Cardiac fibroblast (primary cell): ENCODE measurements at places on chromosomes 7 and 10.

DNA sequence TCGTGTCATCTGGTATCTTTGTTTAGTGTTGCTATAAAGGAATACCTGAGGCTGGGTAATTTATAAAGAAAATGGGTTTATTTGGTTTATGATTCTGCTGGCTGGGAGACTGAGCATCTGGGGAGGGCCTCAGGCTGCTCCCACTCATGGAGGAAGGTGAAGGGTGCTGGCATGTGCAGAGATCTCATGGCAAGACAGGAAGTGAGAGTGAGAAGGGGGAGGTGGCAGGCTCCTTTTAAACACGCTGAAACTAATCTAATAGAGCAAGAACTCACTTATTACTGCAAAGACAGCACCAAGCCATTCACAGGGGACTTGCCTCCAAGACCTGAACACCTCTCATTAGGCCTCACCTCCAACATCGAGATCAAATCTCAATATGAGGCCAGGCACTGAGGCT is 11.3 kb downstream of the OIT3 start:
- DNase-seq: no peak

GRCh38 chr10:21280971-21281572 is 244.4 kb downstream of the SKIDA1 start:
- no peak for DNase-seq

DNA sequence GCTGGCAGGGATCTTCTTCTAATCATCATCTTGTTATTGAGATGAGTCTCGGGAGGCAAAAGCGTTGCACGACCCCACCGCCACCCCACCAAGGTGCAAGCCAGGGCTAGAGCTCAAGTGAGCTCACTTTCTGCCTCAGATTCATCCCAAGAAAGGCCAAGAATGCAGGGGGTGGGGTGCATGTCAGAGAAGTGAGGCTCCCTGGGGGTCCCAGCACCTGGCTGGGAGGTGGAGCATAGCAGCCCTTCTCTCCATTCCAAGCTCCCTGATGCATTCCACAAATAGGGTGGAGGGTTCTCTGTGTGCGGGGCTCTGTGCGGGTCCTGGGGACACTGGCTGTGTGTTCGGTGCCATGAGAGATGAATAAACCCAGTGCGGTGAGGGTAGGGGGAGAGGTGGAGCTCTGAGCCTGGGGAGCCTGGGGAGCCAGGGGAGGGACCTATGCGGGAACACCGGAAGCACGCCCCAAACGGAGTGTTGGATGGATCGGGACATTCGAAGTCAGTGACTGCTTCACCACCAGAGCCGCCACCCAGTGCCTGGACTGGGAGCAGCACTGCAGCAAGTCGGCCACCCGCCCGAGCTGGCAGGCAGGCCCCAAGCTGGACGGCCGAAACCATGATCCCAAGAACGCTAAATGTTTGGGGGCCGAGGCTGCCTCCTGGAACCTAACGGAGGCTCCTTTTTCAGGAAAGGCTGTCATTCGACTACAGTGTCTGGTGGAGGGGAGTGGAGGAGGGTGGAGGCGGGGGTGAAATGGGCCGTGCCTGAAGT is 17.9 kb upstream of the HMX3 start:
- no peak for DNase-seq

DNA sequence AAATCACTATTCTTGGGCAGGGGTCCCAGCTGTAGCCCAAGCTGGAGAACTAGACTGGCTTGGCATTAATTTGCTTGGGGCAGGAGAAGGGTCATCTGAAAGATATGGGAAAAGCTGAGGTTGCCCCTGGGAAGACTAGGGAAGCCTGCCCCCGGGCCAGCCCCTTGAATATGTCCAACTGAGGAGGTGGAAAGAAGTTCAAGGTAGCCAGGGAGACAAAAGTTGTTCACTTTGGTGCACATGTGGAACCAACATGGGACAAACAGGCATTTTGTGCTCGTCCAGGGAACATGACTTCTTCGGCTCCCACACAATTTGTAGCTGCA is 1.4 kb upstream of the LRRC61 start:
- no peak for DNase-seq

GRCh38 chr7:139125657-139126056 is 16.1 kb upstream of the ZC3HAV1 start:
- DNase-seq: no peak

GRCh38 chr10:126373147-126373546 is 15.1 kb downstream of the ADAM12 start:
- DNase-seq: peak; percentile 77

DNA sequence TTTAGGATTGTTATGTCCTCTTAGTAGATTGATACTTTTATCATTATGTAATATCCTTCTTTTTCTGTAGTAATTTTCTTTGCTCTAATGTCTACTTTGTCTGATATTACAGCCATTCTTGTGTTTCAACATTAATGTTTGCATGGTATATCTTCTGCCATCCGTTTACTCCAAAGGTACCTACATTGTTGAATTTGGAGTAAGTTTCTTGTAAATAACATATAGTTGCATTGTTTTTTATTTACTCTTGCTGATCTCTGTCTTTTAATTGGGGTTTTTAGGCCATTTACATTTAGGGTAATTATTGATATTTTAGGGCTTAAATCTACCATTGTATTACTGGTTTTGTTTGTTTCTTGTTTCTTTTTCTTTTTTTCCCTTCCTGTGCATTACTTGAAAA is 100.1 kb downstream of the STK31 start:
- DNase-seq: no peak

DNA sequence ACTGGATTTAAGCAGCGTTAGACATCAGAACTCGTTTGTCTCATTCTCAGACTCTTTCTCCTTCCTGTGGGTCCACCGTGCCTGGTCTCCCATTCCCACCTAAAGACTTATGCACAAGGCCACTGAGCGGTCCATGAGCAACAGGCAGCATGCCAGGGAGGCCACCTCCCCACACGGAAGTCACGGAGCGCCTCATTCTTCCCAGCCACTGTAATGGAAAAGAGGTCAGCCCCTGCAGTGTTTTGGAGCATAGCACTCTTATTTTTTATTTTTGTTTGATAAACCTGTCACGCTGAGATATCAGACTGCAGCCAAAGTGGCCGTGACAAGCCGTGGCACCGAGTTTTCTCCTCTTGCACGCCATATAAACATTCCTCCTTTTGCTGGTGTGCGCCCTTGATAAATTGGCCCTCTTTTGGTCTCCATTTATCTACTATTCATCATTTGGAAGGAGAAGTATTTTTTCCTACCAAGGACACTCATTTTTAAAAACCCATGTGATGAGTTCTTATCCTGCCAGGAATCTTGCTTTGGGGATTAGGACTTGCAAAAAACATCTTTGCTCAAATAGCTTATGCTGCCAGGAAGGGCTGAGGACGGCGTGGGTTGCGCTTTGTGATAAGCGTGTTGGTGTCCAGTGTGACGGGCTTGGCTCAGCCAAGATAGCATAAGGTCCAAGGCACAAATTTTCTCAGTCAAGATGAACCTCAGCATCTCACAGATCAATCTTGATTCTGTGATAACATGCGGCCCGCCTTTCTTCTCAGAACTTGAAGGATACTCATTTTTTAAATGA is 206.0 kb downstream of the CCDC3 start:
- DNase-seq: no peak

- DNase-seq: no peak
Observed at GRCh38 chr10:470339-471003, 219.0 kb downstream of the DIP2C start.

DNA sequence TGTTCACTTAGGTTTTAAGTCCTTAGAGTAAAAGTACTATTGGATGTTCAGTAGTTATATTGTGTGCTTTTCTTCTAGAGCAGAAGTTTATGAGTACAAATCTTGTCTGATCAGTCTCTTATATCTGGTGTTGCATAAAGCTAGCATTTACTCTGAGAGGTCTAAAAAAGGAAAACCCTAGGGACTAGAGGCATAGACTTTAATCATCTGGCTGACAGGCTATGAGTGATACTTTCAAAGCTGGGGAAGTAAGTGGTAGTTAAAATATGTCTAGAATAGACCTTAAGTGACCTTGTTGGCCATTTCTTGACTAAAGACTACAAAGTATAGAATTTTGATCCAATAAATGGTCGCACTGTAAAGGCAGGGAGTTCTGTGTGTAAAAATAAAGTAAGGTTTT is 32.9 kb upstream of the PHYHIPL start:
- no peak for DNase-seq

DNA sequence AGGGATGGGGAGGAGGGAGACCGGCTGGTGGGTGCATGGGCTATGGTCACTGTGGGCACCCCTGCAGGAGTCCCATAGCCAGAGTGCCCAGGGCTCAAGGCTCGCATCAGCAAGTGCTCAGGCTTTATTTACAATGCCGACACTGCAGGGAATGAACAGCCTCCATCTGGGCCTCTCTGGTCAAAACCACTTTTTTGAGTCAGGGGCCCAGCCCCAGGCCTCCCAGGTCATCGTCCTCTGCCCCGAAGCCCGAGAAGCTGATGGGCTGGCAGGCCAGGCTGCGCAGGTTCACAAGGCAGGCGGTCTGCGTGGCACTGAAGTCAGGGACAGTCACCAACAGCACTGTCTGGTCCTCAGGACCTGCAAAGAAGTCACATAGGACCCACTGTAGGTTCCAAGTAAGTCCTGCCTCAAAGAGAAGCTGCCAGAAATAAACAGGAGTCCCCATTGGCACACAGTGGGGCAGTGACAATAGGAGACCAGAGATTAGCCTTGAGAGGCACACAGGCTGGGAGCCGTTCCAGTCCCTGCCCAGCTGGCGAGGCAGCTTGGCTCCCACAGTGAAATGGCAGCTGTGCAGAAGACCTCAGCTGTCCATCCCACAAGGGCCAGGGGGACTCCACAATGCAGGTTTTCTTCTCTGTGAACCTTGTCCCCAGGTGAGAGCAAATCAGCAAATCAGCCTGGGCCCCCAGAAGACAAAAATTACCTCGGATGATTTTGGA is 8.6 kb downstream of the POLD2 start:
- DNase-seq: no peak

GRCh38 chr10:35340975-35341374 is 4.7 kb downstream of the CCNY start:
- DNase-seq: peak; percentile 29
